Suppressor macrophage (primary cell): ENCODE measurements at places on chromosomes 13 and 19.

DNA sequence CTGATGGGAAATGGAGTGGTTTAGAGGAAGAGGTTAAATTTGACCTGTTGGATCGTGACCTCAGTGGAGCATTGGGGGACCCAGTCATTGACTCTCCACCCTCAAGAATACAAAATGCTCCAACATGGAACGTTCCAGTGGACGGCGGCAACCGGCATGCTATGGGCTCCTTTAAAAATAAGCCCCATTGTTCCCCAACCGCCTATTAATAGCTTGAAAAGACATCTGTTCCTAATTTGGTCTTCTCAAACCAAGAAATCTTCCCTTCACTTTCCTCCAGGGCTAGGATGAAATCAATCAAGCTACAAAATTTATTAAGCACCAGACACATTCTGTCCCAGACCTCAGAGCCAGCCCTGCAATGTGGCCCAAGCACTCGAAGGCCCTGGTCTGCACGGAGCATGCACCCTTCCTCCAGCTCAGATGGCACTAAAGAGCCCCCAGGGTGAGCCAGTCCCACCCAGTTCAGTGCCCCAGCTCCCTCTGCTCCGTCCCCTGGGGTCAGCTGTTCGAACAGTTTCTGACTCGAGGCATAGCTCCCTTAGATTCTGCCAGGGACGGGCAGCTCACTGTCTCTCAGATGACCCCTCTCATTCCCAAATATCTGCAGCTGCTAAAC, 22.5 kb upstream of the VSTM2B start:
- DNase-seq: no peak

DNA sequence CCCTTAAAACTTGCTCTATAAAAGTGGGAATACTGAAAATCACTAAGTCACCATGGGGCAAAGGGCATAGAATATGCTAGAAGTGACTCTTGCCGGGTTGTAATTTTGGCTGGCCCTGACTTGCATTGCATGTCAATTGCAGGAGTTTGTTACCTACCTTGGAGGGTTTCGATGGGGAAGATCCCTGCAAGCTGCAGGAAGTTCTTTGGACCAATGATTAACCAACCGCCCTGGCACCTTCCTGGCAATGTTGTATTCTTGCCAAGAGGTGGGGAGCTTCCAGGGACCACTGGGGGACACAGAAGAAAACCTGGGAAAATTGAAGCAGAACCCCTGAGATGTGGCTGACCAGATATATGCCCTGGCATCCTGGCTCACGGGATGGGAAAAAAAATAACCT, 235.8 kb downstream of the B3GLCT start:
- no peak for DNase-seq

DNA sequence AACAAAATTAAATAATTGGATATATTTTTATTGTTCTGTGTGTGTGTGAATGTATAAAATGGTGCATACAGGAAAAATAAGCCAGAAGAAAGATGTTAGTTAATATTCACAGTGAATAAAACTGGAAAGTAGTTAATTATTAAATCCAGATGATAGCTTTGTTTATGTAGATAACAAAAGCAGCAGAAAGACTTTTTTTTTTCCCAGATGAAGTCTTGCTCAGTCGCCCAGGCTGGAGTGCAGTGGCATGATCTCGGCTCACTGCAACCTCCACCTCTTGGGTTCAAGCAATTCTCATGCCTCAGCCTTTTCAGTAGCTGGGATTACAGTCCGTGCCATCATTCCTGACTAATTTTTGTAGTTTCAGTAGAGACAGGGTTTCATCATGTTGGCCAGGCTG, 140.1 kb downstream of the ZNF486 start:
- no peak for DNase-seq

GRCh38 chr13:92355213-92355612, 871.4 kb upstream of the GPC6 start:
- DNase-seq: no peak

- DNase-seq: no peak
These were observed 711 bp downstream of the FUT2 start for GRCh38 chr19:48696353-48697010.

- no peak for DNase-seq
These were observed 19.6 kb upstream of the EPHX3 start for GRCh38 chr19:15251749-15252397.

DNA sequence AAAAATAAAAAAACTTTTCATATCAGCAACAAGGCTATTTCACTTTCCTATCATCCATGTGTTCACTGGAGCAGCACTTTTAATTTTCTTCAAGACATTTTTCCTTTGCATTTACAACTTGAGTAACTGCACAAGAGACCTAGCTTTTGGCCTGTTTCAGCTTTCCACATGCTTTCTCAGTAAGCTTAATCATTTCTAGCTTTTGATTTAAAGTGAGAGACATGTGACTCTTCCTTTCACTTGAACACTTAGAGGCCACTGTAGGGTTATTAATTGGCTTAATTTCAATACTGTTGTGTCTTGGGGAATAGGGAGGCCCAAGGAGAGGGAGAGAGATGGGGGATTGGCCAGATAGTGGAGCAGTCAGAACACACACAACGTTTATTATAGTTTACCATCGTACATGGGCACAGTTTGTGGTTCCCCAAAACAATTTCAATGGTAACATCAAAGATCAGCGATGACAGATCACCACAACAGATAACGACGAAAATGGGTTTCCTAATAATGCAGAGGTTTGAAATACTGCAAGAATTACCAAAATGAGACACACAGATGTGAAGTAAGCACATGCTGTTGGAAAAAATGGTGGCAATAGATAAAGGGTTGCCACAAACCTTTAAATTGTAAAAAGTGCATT, 117.6 kb downstream of the GGACT start:
- no peak for DNase-seq
